ENCODE measurements at places on chromosomes 4 and X. TPM values are rescaled to one million over a fixed set of nuclear protein-coding genes. Genes with fewer than 3 reads are reported as not detected.

The MID1IP1 gene
- total RNA-seq = 46.3 TPM

GRCh38 chr4:124133753-124134152 is 578.8 kb downstream of the ANKRD50 start:
- DNase-seq = no peak

DNA sequence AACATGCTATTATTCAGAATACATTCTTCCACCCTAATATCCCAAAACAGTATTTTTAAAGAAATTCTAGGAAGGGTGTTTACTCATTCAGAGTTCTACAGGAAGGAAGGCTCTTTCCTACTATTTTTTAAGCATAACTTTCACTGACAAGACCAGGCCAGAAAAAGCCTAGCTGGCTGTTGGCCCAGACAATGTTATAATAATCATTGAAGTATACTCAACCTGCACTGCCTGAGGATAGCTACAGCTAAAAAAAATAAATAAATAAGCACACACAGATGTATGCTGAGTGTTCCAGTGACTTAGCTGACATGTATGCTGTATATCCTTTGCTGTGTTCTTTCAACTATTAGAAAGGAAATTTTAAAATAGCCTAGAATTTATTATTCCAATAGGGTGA is 145.8 kb upstream of the SPRY1 start:
- no peak for DNase-seq

The MRFAP1L1 gene
- 47.1 TPM for total RNA-seq

DNA sequence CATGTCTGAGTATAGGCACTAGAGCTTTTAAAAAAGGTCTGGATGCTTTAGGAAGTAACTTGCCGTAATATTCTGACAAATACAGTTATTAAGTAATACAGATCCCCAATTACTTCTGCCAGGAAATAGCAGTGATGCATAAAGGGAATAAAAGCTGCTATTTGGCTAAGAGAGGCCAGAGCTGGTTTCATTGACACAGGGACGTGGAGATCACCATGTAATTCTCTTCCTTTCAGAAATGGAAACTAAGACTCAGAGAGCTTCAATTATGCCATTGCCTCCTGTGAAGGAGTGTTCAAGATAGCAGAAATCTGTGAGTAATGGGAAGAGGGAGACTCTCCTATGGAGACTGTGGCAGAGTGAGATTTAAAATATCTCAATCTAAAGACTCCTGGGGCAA is 238.1 kb downstream of the SLITRK2 start:
- DNase-seq = no peak

DNA sequence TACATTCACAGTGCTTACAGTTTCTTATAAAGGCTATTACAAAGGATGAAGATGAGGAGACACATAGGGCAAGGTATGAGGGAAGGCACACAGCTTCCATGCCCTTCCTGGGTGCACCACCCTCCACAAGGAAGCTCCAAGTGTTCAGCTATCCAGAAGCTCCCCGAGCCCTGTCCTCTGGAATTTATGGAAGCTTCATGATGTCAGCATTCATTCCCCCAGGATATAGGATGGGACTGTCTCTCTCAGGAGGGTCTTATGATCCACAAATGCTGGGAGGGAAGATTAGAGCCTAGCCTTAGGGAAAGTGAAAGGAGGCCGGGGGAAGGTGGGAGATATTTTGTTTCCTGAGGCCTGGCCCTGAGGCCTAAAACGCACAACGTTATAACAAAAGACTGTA is 236.0 kb downstream of the ANK2 start:
- no peak for DNase-seq

GRCh38 chr4:147772459-147772969 is 40.6 kb downstream of the ARHGAP10 start:
- DNase-seq = no peak

The ACE2 gene
- not detected for total RNA-seq

- DNase-seq = no peak
These were observed 6.1 kb upstream of the WAS start for GRCh38 chrX:48677516-48677915.

The NSUN7 gene
- 6.8 TPM for total RNA-seq

The KDM5C gene
- total RNA-seq = 101 TPM

The AWAT2 gene
- total RNA-seq = not detected

The GAGE2A gene
- total RNA-seq = not detected

GRCh38 chr4:5337731-5338130 is 286.5 kb downstream of the STK32B start:
- no peak for DNase-seq

The TMPRSS11E gene
- total RNA-seq = not detected

DNA sequence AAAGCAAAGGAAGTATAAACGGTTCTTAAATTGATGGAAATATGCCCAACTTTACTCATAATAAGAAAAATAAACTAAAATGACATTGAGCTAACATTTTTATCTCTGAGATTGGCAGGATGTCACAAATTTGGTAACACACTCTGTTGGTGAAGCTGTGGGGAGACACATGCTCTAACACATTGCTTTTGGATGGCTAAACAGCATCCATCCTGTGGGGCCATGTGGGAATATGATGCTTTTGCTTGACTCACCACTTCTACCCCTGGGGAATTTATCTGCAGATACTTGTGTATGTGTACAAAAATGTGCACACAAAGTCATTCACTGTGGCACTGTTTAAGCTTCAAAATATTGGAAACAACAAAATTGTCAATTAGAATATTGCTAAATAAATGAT is 100.2 kb downstream of the ANAPC4 start:
- no peak for DNase-seq

- DNase-seq = no peak
These were observed 22.8 kb upstream of the NSG1 start for GRCh38 chr4:4364061-4364460.

DNA sequence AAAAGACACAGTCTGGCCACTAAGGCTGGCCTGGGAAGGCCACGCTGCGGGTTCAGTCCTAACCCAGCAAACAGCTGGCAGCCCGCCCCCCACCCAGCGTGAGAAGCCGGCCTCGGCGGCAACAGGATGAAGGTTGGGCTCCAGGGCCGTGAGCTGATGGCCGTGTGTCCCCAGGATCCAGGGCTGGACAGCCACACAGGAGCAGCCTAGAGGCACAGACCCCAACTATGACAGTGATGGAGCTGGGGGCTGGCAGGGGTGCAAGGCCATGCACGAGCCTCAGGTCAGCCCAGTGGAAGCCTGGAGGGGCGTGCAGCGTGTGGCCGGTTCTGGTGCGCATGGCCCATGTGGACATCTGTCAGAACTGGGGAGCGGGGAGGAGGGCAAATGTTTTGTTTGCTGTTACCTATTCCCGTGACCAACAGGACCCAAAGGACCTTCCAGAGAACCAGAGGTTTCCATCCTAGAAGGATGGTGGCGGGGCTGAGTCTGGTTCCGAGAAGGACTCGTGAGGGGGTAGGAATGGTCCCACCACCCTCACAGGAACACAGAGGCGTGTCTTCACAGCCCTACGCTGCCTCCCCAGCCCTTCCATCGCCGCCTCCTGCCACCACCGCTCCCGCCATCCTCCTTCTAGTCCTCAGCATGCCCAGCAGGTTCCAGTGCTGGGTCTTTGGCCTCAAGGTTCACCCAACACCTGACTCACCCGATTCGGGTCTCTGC is 46.5 kb downstream of the ZFYVE28 start:
- DNase-seq = no peak

The SCML2 gene
- 0.81 TPM for total RNA-seq

- DNase-seq = no peak
These were observed 21.0 kb upstream of the BCORL1 start for GRCh38 chrX:129961180-129962083.

All from thoracic aorta (tissue), 2 donors.